ENCODE measurements at places on chromosomes 2 and 18. TPM values are rescaled to one million over a fixed set of nuclear protein-coding genes. Genes with fewer than 3 reads are reported as not detected.

- DNase-seq: no peak
These were observed 210.9 kb upstream of the TMEM200C start for GRCh38 chr18:6106091-6106685.

DNA sequence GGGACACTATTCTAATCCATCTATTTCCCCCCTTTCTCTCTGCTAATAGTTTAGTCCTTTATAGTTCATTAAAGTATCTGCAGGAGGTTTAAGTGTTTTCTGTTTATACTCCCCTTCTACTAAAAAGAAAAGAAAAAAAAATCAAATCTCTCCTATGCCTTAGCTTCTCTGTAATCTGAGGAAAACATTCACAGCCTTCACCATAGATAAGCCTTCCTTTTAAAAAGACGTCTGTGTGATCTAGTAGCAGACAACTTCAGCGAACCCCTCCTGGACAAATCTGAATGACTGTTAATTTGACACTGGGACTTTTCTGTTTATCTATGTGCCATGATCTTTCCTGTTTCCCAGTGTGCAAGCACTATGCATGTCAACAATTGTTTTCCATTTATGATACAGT is 70.4 kb upstream of the CDH19 start:
- no peak for DNase-seq

DNA sequence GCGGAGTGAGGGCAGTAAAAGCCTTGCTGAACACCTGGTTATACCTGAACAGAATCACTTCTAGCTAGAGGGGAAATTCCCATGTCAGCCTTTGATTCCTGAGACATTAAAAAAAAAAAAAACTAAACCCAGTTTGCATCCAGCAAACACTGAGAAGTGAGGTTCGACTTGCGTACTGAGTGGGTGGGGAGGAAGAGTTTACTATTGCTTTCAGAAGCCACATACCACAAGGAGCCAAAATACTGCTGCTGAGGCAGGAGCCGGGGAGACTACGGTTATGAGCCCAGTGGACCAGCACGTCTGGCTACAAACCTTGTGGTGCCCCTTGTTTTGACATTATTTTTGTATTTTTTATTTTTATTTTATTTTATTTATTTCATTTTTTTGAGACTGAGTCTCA is 2.7 kb downstream of the COLEC11 start:
- DNase-seq: no peak

- DNase-seq: peak; percentile 58
These were observed 10.7 kb upstream of the RBM45 start for GRCh38 chr2:178101321-178102079.

- no peak for DNase-seq
These were observed 21.1 kb upstream of the MALT1 start for GRCh38 chr18:58649966-58650816.

DNA sequence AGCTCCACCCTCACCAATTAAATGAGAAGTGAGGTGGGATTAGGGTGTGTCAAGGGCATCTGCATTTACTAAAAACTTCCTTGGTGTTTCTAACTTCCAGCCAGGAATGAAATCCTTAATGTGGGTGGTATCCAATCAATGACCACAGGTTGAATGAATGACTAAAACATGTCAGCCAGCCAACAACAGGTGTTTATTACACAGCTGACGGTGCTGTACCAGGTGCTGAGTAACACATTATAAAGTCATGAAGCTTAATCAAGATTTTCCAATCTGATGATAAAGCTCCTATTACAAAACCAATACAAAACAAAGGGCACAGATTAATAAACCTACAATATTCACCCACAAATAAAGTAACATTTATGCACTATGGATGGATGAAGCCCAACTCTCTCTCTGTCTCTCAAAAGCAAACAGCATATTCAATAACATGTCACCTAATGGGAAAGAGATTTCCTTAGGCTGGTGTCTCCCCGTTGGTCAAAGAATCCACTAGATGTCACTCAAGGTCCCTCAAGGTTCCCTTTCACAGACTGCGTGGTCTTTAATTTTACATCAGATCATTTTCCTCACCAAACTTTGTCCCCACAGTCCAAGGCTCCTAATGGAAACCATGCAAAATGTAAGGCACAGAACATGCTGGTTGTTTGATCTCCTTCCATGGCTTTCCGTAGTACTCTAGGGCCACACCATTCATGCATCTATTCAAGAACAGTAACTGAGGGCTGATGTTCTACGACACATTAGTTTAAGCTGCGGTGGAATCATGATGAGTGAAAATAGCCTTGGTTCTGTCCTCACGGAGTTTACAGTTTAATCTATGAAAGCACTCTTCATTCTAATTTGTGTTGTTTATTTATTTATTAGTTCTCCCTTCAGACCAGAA is 6.4 kb upstream of the PTPN4 start:
- peak; percentile 66 for DNase-seq

DNA sequence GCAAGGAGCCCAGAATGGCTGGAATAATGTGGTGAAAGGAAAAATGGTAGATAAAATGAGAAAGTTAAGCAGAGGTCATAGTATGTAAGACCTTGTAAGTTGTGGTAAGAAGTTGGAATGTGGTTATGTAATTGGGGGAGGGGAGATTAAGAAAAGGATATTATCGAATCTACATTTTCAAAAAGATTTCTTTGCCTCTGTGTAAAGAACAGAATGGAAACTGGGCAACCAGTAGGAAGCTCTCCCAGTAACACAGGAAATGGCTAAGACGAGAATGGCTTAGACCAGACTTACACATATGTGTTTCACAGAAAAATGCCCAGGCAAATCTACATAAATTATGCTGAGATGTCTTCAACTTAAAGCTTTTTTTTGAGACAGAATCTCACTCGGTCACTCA is 13.2 kb downstream of the MEMO1 start:
- DNase-seq: no peak

GRCh38 chr2:223071139-223071538 is 19.1 kb downstream of the KCNE4 start:
- no peak for DNase-seq

DNA sequence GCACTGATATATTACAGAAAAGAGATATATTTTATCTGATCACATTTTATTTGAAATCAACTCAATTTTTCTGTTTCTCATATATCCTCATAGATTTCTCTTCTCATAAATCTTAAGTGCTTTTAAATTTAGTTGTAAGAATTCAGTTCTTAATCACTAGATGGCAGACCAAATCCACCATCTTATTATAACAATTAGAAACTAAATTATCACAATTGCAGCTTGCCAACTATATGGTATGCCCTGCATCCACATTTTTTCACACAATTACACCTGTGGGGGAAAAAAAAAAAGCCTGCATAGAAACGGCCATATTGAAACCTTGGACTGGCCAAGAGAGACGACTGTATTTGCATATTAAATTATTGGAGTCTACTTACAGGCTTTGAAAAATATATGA is 64.4 kb downstream of the COL5A2 start:
- peak; percentile 55 for DNase-seq

- DNase-seq: no peak
These were observed 10.0 kb downstream of the SPEG start for GRCh38 chr2:219444566-219445091.

GRCh38 chr2:149994057-149994728 is 406.6 kb upstream of the MMADHC start:
- DNase-seq: peak; percentile 95

- peak; percentile 86 for DNase-seq
These were observed 363.7 kb upstream of the CHAC2 start for GRCh38 chr2:53403792-53404413.

- no peak for DNase-seq
These were observed 64.8 kb downstream of the KCNG2 start for GRCh38 chr18:79862562-79862961.

Gene KIAA2012
- total RNA-seq: not detected

Gene RAB27B
- 30.9 TPM for total RNA-seq

Gene AMER3
- total RNA-seq: not detected

Gene RAX
- total RNA-seq: not detected

Gene PLGLB2
- total RNA-seq: 1.2 TPM

Gene LCT
- total RNA-seq: not detected

Gene CHRNG
- total RNA-seq: 0.83 TPM

Gene FBXO15
- 0.51 TPM for total RNA-seq

Gene MOGAT1
- total RNA-seq: not detected

Gene PPP1R7
- total RNA-seq: 110 TPM

Gene CLHC1
- total RNA-seq: 2.4 TPM

Gene POLR1A
- total RNA-seq: 26.7 TPM

Data from LHCN-M2 (cell line).